HFFc6 (cell line): ENCODE measurements at places on chromosomes 13 and 19.

- no peak for DNase-seq
Measured at GRCh38 chr13:56166864-56167263, 973.9 kb upstream of the PRR20A start.

DNA sequence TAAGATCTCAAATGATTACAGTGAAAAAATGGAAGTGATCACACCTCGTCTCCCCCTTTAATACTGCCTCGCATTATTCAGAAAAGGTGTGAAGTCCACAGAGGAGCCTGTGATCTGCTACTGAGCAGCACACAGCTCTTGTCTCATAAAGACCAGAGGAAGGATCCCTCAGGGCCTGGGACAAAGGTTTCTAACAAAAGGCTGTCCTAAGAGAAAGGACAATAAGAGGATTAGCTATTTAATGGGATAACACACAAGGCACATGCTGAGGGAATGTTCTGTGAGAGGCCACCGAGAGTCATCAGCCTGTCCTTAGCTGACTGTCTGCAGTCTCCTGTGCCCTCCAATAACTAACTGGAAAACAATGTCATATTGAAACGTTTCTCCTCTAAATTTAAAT lies 26.7 kb downstream of the EBPL start:
- no peak for DNase-seq

DNA sequence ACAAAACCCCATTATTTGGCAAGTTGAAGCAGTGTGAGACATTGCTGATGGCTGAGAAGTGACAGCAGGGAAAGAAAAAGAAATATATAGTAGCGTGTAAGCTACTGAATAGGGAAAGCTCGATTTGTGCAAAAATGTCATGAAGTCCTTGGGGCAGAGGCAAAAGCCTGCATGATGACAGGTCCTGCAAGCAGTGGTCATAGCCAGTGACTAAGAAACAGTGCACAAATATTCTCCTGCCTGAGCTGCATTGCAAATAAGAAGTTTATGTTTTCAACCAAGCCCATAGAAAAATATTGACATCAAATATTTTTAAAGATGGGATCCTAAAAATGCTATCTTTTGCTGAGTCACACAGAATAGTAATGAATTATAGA lies 270.0 kb downstream of the SLITRK6 start:
- DNase-seq: peak; percentile 68

GRCh38 chr19:3551792-3552095 lies 5.6 kb downstream of the MFSD12 start:
- DNase-seq: no peak

DNA sequence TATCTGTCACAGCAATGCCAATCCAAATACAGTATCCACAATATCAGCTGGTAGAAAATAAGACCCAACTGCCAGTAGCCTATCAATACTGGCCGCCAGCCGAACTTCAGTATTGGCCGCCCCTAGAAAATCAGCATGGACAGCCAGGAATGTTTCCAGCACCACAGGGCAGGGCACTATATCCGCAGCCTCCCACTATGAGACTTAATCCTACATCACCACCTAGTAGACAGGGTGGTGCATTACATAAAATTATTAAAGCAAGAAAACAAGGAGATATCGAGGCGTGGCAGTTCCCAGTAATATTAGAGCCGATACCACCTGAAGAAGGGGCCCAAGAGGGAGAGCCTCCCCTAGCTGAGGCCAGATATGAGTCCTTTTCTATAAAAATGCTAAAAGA lies 111.3 kb downstream of the ZNF486 start:
- no peak for DNase-seq

DNA sequence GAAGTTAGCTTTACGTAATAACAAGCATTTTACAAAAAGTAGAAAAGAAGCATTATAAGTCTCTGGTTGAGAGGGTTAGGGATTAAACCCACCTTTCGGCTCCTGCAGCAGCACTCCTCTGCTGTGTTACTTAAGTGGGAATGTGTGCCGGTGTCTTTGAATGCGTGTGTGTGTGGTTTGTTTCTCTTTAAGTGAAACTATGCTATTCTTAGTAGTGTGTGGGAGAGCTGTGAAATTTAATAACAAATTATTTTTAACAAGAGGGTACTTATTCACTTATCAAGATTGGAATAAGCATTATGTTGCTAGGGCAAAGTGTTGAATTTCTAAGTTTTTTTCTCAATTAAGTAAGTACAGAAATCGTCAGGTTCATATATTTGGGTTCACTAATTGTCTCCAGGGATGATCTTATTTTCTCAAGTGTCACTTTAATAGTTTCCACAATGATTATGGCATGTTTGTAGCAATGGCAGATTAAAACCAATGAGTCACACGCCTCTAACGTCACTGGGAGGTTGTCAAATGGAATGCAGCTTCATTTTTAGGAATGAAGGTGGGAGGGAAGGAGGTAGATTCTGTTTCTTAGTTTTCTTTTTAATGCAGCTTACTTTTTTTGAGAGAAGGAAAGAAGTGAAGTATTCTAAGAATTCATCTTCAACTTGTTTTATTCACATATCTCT lies 151.3 kb downstream of the LMO7 start:
- peak; percentile 48 for DNase-seq

DNA sequence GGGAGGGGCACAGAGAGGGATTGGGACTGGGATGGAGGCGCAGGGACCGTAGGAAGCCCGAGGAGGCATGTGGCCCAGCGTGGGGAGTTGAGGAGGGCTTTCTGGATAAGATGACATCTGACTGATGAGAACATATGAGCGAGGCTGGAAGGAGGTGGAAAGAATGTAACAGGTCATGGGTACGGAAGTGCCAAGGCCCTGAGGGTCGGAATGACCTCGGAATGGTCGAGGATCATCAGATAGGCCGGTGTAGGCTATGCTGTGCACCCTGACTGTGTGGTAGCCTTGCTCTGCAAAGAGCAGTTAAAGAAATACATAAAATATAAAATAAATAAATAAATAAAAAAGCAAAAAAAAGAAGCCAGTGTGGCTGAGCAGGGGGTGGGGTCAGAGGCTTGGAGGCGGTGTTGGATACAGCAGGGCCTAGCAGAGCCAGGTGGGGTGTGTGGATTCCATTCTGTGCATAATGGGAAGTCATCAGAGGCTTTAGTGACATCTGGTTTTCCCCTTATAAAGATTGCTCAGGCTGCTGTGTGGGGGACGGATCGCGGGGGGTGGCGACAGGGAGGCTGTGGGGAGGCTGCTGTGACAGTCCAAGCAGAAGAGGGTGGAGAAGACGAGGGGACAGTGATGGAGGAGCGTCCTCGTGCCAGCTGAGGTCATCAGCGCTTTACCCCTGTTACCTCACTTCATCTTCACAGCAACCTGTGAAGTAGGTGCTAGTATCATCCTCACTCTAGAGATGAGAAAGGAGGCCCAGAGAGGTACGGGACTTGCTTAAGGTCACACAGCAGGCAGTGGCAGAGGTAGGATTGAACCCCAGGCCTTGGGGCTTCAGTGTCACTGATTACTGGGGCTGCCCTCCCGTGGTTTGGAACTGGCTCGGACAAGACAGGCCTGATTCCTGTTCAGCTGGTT lies 5.0 kb downstream of the PAK4 start:
- no peak for DNase-seq

- DNase-seq: no peak
Measured at GRCh38 chr13:106172176-106172905, 363.1 kb downstream of the EFNB2 start.

DNA sequence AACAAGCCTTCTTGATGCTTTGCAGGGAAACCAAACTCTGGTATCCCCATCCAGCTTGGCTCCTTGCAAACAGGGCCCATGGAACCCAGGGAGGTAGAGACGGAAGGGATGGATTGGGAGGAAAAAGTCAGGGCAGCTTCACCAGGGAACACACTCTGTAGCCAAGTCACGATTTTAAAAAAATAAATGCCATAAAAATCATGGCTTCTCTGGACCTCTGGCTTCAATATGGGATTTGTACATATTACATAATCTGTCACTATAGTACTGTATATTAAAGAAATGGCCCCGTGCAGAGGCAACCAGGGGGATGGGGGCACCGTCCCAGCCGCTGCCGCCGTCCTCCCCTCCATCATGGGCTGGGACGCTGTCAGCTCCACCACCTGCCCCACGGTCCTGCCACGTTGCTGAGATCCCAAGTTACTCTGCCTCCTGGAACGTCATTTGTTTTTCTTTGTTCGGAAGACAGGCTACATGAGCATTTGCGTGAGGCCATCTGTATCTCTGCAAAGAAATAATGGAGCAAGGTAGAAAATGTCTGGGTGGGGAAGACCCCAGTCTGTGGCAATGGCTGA lies 313.3 kb downstream of the ZNF536 start:
- DNase-seq: no peak

GRCh38 chr13:50267066-50267465 lies 251.8 kb downstream of the KCNRG start:
- DNase-seq: no peak

DNA sequence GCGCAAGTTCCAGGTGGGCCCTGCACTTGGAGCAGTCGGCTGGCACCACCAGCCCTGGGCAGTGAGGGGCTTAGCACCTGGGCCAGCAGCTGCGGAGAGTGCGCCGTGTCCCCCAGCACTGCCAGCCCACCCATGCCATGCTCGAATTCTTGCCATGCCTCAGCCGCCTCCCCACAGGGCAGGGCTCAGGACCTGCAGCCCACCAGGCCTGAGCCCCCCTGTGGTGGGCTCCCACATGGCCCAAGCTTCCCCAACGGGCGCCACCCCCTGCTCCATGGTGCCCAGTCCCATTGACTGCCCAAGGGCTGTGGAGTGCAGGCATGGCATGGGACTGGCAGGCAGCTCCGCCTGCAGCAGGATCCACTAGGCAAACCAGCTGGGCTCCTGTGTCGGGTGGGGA lies 9.4 kb upstream of the ZNF426 start:
- DNase-seq: no peak

- peak; percentile 51 for DNase-seq
Measured at GRCh38 chr13:66618702-66619101, 611.4 kb downstream of the PCDH9 start.

DNA sequence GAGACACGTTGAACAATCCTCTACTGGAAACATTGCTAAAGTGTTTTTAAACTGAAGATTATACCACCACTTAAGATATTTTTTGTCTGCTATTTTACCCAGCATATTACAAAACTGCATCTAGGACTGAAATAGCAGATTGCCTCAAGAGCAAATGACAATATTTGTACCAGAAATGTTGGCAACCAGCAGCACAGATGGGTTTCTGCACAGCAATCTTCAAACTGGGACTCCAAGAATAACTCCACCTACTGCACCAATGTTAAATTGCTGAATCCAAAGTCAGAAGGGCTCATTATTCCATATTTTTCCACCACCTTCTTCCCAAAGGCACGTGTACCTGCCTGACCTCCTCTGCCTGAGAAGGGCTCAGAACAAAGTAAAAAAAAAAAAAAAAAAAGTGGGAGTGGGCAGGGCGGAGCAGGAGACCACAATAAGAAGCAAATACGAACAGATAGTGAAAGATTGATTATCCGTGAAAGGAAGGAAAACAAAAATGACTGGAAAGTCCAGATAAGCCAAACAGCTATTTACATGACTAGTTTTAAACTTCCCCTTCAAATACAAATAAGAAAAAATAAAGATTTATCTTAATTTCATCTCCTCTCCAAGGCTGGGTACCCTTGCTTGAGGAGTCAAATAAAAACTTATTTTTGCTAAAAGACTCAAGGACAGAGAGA lies 79.4 kb downstream of the FOXO1 start:
- no peak for DNase-seq

DNA sequence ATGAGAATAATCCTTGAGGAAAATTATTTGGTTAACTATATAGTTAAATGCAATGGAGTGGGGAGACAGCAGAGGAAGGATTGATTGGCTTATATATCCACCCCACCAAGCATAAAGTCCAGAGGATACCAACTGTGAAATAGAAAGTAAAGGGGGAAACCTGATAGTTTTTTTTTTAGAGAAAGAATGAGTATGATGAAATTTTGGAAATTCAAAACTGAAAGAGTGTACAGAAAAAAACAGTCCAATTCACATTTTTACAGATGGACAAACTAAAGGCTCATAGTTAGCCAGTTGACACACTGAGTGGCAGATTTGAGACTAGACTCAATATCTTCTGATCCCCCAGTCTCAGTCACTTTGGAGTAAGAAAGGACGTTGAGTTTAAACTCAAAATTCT lies 51.1 kb downstream of the FNDC3A start:
- DNase-seq: no peak

DNA sequence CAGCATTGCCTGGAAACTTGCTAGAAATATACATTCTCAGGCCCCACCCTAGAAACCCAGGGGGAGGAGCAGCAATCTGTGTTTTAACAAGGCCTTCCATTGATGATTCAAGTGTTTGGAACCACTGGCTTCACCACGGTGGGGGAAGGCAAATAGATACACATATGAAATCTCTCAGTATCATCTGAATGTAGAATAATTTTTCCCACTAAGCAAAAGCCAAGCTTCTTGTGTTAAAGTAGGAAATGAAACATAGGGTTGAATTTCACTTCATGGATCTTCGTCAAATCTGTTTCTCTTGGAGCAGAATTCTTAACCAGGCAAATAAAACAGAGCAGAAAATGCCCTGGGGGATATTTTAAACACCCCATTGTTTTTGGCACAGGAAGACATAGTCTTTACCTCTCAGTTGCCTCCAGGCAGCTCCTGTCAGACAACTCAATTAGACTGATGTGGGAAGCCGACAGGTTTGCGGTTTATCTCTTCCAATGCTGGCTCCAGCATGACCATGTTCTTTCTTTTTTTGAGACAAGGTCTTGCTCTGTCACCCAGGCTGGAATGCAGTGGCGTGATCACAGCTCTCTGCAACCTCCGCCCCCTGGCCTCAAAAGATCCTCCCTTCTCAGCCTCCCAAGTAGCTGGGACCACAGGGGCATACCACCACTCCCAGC lies 213.0 kb downstream of the FOXO1 start:
- DNase-seq: peak; percentile 27

DNA sequence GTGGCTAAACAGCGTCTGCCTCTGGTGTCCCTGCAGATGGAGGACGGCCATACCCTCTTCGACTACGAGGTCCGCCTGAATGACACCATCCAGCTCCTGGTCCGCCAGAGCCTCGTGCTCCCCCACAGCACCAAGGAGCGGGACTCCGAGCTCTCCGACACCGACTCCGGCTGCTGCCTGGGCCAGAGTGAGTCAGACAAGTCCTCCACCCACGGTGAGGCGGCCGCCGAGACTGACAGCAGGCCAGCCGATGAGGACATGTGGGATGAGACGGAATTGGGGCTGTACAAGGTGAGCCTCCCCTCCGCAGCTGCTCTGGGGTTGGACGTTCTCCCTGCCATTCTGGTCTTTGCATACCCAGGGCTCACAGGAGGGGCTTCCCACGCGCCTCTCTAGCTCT lies 19.9 kb downstream of the UHRF1 start:
- no peak for DNase-seq

GRCh38 chr13:94218537-94218936 lies 260.9 kb downstream of the DCT start:
- no peak for DNase-seq

DNA sequence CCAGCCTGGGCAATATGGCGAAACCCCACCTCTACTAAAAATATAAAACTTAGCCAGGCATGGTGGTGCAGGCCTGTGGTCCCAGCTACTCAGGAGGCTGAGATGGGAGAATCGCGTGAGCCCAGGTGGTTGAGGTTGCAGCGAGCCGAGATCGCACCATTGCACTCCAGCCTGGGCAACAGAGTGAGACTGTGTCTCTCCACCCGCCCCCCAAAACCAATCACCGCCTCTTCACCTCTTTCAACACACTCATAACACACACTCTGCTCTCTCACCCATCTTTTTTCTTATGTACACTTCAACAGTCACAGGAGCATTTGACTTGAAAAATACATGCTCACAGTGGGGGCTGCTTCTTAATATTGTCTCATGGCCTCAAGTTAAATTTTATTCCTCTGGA lies 76.8 kb downstream of the ESD start:
- no peak for DNase-seq
